ENCODE measurements at places on chromosomes 5 and 9.

- no peak for DNase-seq
Measured at GRCh38 chr5:2482778-2483177, 268.7 kb downstream of the IRX2 start.

- no peak for DNase-seq
Measured at GRCh38 chr5:94746731-94747124, 128.3 kb downstream of the SLF1 start.

DNA sequence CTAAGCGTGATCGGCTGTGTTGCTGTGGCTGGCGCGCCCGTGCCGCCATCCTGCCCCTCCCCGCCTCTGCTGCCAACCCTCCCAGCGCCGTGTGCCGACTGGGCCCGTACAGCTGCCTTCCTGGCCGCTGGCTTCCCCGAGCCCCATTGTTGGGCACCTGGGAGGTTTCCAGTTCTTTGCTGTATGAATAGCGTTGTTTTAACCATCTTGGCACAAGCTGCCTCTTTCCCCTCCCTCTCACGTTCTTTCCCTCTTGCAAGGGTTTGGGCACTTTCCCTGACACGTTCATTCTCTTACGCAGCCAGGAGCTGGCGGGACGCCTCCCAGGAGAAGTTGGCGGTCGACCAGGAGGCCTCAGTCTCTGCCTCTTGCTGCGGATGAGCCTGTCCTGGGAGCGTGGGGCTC, 43.1 kb upstream of the RXRA start:
- DNase-seq, result no peak

GRCh38 chr5:53480416-53481158, at the start of gene FST:
Gene FST (plus strand): TSS chr5:53480629. CDS start chr5:53480792, 163 bp downstream.
- no peak for DNase-seq

- no peak for DNase-seq
Measured at GRCh38 chr5:97009921-97010320, 74.0 kb downstream of the LNPEP start.

DNA sequence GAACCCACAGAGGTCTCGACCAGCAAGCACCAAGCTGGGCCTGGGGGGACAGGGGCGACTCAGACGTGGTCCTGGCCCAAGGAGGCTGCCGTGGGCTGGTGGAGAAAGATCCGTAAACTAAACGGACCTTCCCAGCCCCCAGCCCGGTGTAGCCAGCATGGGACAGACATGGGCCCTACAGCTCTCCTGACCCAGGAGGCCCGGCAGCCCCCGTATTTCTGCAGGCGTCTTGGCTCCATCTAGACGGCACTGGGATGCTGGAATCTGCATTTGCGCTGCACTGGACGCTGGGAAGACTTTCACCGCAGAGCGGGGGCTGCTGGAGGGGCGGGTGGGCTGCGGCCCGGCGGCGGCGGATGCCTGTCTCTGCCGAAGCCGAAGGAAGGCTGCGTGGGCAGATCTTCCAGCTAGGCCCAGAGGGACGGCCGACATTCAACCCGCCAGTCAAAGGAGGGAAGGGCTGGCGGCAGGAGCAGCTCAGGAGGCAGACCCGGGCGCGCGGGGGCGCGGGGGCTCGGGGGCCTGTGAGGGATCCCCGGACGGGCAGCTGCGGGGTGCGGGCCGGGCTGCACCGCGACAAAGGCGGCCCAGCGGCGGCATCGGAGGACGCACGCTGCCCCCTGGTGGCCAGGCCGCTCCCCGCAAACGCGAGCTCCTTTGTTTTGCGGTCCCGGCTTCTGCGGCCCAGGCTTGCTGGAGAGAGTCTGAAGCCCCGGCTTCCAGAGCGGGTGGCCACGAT, 266.2 kb downstream of the NSG2 start:
- peak; percentile 56 for DNase-seq

GRCh38 chr5:73663860-73664240, 37.9 kb downstream of the ARHGEF28 start:
- DNase-seq, result no peak

DNA sequence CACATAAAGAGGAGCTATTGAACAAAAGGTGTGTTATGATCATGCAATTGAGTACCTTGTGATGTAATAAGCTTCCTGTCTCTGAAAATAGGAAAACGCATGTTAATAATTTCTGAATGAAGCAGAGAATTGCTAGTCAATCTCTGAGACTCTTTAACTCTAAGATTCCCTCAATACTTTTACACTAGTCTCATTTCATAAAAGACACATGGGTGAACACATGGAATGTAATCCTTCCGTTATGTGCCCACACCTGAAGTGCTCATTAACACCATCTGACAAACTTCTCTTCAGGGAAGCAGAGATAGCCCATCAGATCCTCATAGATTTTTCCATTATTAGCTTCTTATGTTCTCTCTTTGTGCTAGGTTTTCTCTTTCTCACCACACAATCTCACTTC, 182.4 kb downstream of the TLR4 start:
- DNase-seq, result no peak

DNA sequence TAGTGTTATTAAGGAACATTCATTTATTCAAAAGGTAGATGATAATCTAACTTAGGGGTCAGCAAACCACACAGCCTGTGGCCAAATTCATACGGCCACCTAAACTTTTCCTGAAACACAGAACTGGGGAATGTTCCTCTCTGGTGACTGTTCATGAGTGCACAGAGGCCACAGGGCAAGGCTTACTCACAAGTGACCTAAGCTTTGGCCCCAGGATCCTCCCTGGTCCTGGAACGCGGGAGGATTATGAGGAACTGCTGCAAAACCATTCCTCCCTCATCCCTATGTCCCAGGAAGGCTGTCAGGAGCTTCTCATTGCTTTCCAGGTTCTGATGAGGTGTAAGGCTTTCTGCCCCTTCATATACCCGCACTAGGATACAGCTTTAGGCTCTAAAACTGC, 397.6 kb downstream of the SEMA5A start:
- no peak for DNase-seq

DNA sequence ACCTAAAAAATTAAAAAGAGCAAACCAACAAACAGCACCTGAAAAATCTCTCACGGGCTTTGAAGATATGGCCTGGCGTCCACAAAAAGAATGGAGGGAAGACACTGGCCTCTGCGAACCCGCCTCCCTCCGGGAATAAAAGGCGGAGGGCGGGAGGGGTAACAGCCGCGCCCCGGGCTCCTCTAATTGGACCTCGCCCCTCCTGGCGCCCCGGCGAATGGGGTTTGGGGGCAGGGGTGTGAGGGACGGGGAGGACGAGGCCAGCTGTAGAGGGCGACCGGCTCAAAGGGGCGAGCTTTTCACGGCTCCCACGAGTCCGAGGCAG, 753 bp downstream of the FANCC start:
- peak; percentile 75 for DNase-seq

DNA sequence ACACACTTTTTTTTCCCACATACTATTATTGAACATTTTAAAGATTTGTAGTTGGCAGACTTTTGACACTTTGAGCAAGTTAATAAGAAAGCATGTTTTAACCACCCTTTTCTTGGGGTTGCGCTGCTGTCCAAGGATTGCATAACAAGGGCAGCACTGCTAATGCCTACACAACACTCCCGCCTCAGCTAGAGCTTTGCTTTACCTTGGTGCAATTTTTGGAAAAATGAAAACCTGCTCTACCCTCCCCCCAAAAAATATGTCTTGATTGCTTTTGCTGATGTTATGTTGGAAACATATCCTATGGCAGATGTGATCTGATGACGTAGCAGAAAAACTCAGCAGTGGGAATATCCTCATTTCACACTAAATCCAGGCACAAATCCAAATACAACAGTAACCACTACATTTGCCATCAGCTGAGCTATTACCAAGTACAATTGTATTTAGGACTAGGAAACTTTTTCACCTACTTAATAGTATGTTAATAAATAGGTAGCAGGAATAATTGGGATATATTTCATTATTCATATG, 51.5 kb downstream of the UBE2R2 start:
- DNase-seq, result no peak

GRCh38 chr5:143874312-143874711, 62.4 kb downstream of the HMHB1 start:
- DNase-seq, result no peak

All from NCI-H510A (cell line).